Activated CD8-positive, alpha-beta memory T cell treated with anti-CD3 and anti-CD28 coated beads for 1 hour (primary cell): ENCODE measurements at places on chromosomes 1 and 21.

DNA sequence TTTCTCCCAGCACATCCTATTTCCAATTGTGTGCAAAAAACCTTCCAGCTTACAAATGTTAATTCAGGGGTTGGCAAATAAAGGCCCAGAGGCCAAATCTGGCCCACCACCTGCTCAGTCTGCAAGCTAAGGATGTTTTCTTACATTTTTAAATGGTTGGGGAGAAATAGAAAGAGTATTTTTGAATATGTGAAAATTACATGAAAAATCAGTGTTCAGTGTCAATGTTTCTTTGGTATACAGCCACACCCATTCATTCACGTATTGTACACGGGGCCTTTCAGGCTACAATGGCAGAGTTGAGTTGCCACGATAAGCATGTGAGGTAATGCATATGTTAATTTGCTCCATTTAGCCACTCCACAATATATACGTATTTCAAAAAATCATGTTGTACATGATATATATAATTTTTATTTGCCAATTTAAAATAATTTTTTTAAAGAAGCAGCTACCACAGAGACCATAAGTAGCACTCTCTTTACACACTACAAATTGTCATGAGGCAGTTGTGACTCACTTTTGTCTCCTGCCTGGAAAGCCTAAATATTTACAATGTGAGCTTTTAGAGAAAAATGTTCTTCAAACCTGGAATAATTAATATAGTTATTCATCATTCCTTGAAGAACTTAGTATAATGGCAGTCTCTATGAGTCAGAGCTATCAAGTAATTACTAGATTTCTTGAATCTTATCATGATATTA lies 189.6 kb downstream of the SMYD3 start:
- no peak for DNase-seq

DNA sequence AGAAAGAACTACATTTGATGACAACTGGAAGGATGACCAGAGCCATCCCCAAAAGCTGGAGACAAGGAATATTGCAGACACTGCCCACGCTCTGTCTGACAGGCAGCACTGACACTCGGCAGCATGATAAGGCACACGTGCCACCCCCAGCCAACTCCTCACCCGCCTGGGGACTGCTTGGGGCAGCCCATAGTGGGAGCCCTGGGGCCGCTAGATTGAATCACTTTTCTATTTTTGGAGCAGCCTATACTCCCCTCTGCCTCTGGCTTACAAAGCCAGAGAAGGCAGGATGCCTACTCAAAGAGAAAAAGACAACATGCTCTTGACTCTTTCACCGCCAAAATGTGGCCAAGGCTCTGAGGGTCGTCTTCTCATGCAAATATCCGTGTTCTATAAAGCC lies 1.3 kb downstream of the SMG5 start:
- DNase-seq: no peak

- no peak for DNase-seq
Measured at GRCh38 chr1:55399346-55399745, 184.2 kb upstream of the USP24 start.

- DNase-seq: no peak
Measured at GRCh38 chr1:150973258-150973835, 1.3 kb downstream of the CERS2 start.

- no peak for DNase-seq
Measured at GRCh38 chr1:111639602-111640198, 20.1 kb downstream of the RAP1A start.

DNA sequence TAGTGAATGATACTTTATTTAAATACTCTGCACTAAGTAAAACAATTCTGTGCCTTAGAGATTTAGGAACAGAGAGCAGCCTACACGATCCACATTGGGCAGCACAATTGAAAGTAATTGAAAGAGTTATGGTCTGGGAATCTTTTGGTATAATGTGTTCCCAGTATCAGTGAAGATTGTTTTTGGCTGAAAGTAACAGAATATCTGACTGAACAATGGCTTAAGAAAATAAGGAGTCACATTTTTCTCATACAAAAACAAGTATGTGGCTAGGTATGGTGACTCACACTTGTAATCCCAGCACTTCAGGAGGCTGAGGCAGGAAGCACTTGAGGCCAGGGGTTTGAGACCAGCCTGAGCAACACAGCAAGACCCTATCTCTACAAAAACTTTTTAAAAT lies 306.2 kb downstream of the NFIA start:
- DNase-seq: no peak

GRCh38 chr1:43293896-43294760 lies 6.7 kb upstream of the TIE1 start:
- DNase-seq: no peak

DNA sequence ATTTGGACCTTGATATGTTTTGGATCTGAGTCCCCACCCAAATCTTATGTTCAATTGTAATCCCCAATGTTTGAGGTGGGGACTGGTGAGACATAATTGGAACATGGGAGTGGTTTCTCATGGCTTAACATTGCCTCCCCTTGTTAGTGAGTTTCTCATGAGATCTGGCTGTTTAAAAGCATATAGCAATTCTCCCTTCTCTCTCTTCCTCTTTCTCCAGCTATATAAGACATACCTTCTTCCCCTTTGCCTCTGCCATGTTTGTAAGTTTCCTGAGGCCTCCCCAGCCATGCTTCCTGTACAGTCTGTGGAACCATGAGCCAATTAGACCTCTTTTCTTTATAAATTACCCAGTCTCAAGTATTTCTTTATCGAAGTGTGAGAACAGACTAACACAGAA lies 692.4 kb downstream of the KCNT2 start:
- no peak for DNase-seq

GRCh38 chr1:107141491-107142126 lies 770 bp downstream of the NTNG1 start:
- no peak for DNase-seq
